ENCODE measurements at places on chromosomes 1 and 21. TPM values are rescaled to one million over a fixed set of nuclear protein-coding genes. Genes with fewer than 3 reads are reported as not detected.

- DNase-seq: no peak
Observed at GRCh38 chr21:39452970-39453342, 1.2 kb downstream of the SH3BGR start.

GRCh38 chr1:93016171-93016570 is 54.9 kb upstream of the DIPK1A start:
- DNase-seq: no peak

- no peak for DNase-seq
Observed at GRCh38 chr1:25747046-25747719, 52.8 kb upstream of the SELENON start.

DNA sequence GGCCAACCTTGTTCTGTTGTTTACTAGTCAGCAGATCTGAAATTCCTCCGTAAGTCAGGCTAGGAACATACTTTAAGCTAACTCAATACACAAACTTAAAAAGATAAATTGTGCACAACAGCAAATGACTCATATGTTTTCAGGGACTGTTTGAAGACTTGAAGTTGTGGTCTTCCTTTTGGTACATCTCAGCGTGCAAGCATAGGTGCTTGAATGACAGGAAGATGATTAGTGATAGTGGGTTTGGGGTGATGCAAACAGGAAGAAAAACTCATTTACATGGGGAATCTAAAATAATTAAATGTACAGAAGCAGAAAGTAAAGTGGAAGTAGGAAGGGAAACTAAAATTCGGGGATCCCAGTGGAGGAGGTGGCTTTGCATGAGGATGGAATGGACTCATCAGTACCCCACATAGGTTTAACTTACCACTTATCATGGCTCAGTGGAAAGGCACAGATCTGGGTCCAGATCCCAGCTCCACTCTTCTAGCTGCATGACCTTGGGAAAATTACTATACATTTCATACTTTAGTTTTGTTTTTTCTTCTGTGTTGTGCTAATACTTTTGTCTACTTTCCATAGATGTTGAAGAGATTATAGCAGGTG is 122.3 kb downstream of the XCL2 start:
- DNase-seq: no peak

DNA sequence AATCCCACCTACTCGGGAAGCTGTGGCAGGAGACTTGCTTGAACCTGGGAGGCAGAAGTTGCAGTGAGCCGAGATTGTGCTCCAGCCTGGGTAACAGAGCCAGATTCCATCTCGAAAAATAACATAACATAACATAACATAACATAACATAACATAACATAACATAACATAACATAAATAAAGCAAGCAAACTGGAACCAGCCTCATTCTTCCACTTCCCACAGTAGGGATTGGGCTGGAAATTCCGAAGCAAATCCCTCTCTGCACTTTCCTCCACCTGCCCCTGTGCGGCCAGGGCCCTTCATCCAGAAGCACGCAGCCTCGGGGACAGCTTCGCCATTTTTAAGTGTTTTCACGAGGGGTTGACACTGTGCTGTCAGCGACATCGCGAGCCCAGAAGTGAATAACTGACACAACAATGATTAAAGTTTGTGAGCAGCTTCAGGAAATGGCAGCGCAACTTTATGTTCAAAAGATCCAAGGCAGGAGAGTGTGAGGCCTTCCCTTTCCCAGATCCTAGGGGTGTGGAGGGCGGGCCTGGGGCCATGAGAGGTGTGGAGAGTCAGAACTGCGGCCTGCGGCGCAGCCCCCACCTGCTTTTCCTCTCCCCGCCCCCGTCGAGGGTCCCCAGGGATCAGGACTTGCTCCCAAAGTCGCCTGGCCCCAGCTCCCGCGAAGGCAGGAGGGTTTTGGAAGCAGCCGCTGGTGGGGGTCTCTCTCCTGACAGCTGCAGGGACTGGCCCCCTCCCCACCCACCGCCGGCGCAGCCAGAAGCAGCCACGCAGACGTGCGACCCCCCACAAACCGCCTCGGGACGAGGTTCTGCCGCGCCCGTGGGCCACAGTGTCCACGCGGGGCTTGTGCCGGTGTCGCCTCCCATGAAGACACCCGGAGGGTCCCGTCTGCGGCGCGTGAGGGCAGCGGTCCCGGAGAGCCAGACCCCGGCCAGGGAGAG is 651 bp upstream of the GABRD start:
- no peak for DNase-seq

GRCh38 chr1:220950576-220950975 is 71.3 kb downstream of the HLX start:
- DNase-seq: no peak

DNA sequence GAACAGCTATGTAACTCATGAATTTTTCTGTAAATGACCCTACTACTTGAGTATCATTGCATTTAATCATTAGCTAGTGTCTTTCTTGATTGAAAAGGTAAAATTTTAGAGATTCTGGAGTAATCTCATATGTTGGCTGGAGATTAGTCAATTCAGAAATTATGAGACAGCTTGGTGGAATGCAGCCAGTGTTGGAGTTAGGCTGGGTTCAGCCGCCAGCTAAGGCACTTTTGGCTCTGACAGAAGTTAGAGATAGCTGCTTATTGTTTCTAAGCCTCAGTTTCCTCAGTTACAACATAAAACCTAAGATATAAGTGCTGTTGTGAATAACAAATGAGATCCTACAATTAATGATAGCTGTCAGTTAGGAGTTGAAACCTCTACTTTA is 49.4 kb downstream of the TBCE start:
- DNase-seq: no peak

GRCh38 chr1:62613325-62613727 is 16.0 kb downstream of the ANGPTL3 start:
- DNase-seq: no peak

DNA sequence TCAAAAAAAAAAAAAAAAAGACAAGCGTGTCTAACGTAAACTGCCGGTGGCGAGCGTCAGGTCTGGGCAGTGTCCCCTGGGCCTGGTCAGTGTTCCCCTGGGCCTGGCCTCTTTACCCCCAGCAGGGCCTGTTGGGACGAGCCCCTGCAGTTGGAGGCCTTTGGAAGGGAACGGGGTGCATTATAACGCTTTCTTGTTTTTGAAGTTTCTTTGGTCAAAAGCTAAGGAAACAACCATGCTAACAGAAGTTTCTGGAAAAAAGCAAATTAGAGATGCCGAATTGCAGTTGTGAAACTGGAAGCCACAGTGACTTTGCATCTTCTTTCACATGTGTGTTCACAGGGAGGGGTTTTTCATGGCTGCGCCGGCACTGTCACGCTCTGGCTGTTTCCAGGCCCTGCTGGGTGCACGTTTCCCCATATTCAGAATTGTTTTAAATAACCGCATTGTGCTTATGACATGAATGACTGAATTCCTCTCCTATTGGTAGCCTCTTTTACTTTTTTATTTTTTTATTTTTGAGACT is 16.0 kb downstream of the RRP1 start:
- DNase-seq: no peak

DNA sequence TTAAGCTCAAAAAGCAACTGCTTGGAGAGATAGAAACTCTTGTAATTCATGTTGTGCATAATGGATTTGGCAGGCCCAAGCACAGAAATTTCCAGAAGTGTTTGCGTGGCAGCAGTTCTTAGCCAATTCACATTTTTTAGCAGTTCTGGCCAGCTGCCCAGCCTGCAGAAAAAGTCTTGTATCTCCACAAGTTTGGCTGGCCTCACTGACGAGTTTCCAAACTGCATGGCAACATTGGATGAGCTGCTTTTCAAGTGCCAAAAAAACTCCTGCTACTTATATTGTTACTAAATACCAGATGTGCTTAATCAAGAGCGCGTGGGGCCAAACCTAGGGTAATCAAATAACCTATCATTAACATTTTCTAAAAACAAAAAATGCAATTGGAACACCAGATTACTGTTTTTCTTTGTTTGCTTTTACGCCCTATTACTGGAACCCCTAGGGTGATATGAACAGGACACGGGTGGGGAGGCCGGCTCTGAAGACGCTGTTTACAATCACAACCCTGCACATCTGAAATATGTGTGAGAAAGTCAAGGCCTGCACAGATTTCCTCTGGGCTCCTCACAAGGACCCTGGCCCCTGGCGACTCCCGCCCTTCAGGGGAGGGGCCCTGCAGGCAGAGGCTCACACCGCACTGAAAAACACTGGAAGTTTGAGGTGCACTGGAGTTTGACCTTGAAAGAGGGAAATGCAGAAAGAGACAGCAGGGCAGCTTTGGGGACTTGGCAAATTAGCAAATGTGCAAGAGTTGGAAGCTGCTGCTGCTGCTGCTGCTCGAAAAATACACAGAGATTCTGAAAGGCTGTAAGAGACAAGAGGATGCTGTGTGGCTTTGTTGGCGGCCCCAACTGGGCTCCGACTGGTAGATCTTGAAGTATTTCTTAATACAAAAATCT is 55.2 kb upstream of the TARBP1 start:
- DNase-seq: no peak

GRCh38 chr1:30969903-30970302 is 61.3 kb upstream of the SDC3 start:
- DNase-seq: no peak

- DNase-seq: no peak
Observed at GRCh38 chr1:8976896-8977450, 31.3 kb downstream of the CA6 start.

- no peak for DNase-seq
Observed at GRCh38 chr1:16721871-16722641, 18.3 kb upstream of the RNU1-4 start.

- no peak for DNase-seq
Observed at GRCh38 chr1:245683676-245684075, 528.9 kb downstream of the KIF26B start.

DNA sequence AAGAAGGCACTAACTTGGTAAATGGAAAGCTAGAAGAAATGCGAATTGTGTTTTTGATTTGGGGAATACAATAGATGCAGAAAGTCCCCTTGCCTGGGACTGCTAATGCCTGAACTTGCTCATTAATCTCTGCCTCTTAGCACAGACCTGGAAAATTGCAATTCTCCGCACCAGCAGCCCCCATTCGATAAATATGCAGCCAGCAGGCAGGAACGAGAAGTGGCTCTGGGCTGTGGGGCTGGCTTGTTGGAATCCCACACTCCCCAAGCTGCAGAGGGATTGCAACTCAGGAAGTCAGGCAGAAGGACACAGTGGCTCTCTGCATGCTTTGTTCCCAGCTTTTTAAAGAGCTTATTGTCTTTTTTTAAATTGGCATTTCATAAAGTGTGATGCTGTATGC is 51.3 kb downstream of the PCP4 start:
- no peak for DNase-seq

GRCh38 chr1:15453734-15454133 is 2.8 kb upstream of the CELA2A start:
- no peak for DNase-seq

GRCh38 chr1:58045094-58045705 is 501.3 kb downstream of the OMA1 start:
- DNase-seq: no peak

DNA sequence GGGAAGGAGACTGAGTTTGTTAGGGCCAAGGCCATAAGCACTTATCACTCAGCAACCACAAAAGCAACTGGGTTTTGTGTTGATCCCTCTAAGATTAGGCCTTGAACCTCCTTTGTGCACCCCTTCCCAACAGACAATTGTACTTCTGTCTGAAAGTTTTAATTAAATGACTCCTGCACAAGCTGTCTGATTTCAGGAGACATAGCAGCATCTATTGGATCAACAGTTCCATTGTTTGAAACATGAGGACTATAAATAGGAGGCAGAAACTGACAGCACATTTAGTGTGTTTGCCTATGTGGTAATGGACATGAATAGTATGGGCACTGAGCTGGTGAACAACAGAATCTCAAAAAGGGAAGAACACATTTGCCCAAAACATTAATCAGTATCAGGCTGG is 167.3 kb upstream of the KCNJ6 start:
- DNase-seq: no peak

DNA sequence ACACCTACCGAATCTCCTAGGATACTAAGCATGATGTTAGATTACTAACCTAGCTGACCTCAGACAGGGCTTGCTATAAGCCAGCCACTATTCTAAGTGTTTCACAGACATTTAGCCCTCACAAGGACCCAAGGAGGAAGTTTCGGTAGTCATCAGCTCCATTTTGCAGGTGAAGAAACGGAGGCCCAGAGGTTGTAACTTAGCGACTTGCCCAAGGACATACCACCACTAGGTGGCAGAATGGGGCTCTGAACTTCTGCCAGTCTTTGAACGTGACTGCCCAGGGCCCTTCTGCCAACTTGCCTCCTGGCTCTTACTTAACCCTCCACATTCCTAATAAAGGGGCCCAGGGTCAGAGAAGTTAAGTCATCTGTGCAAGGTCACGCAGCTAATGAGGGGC is 283.5 kb downstream of the C1orf94 start:
- peak; percentile 76 for DNase-seq

DNA sequence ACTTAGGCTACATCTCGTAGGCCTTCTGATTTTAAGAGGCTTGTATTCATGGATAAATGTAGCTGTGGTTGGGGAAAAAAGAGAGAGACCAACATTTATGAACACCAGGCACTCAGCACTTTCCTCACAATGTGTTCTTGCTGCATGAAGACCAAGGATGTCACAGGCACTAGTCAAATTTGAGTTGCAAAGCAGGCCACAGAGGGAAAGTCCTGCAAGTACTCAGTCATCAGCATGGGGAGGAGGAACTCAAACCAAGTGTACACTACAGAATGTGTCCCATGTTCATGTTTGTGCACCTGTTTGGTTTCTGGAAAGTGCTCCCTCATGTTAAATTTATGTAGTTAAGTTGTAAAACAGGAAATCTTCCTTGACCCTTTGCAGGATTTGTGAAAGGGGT is 8.7 kb upstream of the MAP3K7CL start:
- no peak for DNase-seq

- no peak for DNase-seq
Observed at GRCh38 chr1:70509996-70510876, 99.2 kb downstream of the CTH start.

DNA sequence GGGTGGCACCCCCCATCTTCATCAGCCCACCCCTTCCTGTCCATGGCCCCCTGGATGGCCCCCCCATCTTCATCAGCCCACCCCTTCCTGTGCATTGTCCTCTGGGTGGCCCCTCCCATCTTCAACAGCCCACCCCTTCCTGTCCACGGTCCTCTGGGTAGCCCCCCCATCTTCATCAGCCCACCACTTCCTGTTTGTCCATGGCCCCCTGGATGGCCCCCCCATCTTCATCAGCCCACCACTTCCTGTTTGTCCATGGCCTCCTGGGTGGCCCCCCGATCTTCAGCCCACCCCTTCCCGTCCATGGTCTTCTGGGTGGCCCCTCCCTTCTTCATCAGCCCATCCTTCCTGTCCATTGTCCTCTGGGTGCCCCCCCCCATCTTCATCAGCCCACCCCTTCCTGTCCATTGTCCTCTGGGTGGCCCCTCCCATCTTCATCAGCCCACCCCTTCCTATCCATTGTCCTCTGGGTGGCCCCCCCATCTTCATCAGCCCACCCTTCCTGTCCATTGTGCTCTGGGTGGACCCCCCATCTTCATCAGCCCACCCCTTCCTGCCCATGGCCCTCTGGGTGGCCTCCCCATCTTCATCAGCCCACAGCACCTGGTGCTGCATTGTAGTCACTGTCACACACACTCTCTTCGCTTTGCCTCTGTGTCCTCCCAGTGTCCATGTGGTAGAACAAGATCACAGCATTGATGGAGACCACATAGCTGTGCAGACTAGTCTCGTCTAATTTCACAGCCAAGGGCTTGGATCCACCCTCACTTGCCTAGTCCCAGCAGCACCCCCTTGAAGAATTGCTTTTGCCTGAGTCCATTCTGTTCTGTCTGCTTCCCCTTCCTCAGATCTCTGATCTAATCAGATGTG is 95.9 kb downstream of the PCBP3 start:
- DNase-seq: no peak

The COL8A2 gene
- 0.05 TPM for total RNA-seq

The ITLN1 gene
- total RNA-seq: not detected

The PGLYRP4 gene
- total RNA-seq: 0.09 TPM

The FAM72A gene
- 42.2 TPM for total RNA-seq

The AMPD1 gene
- total RNA-seq: 0.23 TPM

The ACAP3 gene
- total RNA-seq: 17.5 TPM

The HUNK gene
- 0.02 TPM for total RNA-seq

The LCE3E gene
- total RNA-seq: not detected

The RGS7 gene
- total RNA-seq: not detected

The KRTAP21-2 gene
- not detected for total RNA-seq
